HFFc6 (cell line): ENCODE measurements at places on chromosomes 12 and 14. TPM values are rescaled to one million over a fixed set of nuclear protein-coding genes. Genes with fewer than 3 reads are reported as not detected.

DNA sequence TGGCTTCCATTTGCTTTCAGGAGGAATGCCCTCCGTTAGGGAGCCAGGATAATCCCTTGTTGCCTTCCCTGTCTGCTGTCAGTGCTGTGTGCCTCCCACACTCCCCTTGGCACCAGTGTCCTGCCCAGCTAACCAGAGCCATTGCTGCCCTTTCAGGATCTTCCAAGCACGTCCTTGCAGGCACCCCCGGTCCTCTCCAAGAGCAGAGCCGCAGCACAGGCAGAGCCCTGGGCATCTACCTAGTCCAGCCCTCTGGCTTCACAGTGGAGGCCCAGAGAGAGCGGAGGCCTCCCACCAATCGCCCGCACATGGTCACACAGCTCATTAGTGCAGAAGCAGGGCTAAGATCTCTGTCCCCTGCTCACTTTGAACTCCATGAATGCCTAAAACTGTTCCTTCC, 39.0 kb upstream of the TSPAN9 start:
- peaks cover 12% of the 10 kb centered on the region; the same call in 1 of the 2 replicates for H3K4me1 ChIP-seq
- H3K27ac ChIP-seq, result no peak overlapping the region
- DNase-seq, result no peak
- 0 out of 2 replicates have a peak, but pooled peaks cover 7% of the 10 kb centered on the region for H3K36me3 ChIP-seq
- H3K27me3 ChIP-seq, result peaks cover 3% of the 10 kb centered on the region
- H3K4me3 ChIP-seq, result no peak overlapping the region

- no peak overlapping the region for H3K27ac ChIP-seq
- no peak for DNase-seq
- H3K27me3 ChIP-seq, result no peaks in the 10 kb centered on the region; the same call in 1 of the 2 replicates
- H3K36me3 ChIP-seq, result no peaks in the 10 kb centered on the region
- H3K4me3 ChIP-seq, result no peak overlapping the region
These were observed 6.5 kb upstream of the GLT8D2 start for GRCh38 chr12:104056419-104056972.

DNA sequence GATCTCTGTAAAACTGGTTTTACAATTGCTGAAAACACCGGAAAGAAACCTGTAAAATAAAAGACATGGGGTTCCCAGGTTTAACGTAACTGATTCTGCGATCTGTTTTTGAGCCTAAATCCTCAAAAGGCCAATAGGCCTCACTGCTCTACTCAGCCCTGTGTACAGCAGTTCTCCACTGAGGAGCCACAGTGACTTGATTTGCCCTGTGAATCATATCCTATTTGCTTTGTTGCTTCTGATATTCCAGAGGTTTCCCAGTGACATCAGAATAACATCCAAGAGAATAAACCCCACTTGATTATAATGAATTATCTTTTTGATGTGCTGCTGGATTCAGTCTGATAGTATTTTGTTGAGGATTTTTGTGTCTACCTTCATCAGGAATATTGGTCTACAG, 27.5 kb downstream of the MDM1 start:
- no peak overlapping the region for H3K4me3 ChIP-seq
- H3K27ac ChIP-seq, result no peak overlapping the region
- H3K36me3 ChIP-seq, result peaks cover 49% of the 10 kb centered on the region
- H3K4me1 ChIP-seq, result peaks cover 20% of the 10 kb centered on the region
- no peak for DNase-seq
- no peaks in the 10 kb centered on the region for H3K27me3 ChIP-seq

GRCh38 chr12:23424685-23425084, 524.8 kb downstream of the SOX5 start:
- no peaks in the 10 kb centered on the region for H3K27me3 ChIP-seq
- no peaks in the 10 kb centered on the region for H3K4me1 ChIP-seq
- DNase-seq, result no peak
- no peaks in the 10 kb centered on the region for H3K36me3 ChIP-seq

DNA sequence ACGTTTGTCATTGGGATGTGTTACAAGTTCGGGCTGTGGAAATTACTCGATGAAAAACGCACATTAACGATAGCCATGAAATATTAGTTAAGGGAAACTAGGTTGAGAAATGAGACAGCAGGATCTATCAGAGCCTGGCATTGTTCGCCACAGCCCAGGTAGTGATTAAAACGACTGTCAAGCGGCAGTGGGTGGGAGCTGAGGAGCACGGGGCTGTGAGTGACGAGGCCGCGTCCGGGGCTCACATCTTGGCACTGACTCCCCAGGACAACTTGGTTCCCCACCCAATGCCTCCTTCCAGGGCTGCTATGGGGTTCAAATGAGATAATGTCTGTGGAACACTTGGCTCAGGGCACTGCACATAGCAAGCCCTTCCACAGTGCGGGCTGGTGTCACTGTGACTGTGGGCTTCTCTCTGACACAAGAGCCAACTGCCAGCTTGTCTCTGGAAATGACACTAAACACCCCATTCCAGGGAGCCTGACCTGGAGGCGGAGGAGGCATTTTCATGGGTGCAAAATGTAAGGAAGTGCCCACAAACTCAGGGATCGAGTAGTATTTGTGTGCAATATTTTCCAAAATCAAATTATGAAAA, 19.3 kb downstream of the MMAB start:
- DNase-seq, result no peak
- peaks cover 24% of the 10 kb centered on the region for H3K27me3 ChIP-seq
- H3K27ac ChIP-seq, result no peak overlapping the region
- H3K4me3 ChIP-seq, result no peak overlapping the region
- H3K4me1 ChIP-seq, result no peaks in the 10 kb centered on the region

GRCh38 chr12:83092129-83092528, 405.4 kb downstream of the TMTC2 start:
- H3K4me3 ChIP-seq, result no peak overlapping the region
- no peaks in the 10 kb centered on the region for H3K36me3 ChIP-seq
- no peak for DNase-seq

Gene MYF6
- total RNA-seq, result not detected in 3 replicates

Gene BMAL2
- 23.6 to 47.1 TPM (median 35.6 TPM) in 3 replicates for total RNA-seq

Gene GLIPR1L2
- total RNA-seq, result 0.33 to 0.63 TPM (median 0.51 TPM) in 3 replicates

Gene CLEC4D
- total RNA-seq, result not detected in 3 replicates

Gene KRT3
- total RNA-seq, result not detected in 3 replicates
